Stimulated activated CD4-positive, alpha-beta T cell treated with anti-CD3 and anti-CD28 coated beads, Interleukin-12 subunit alpha, Interleukin-12 subunit beta, amount 100 ng/mL, for 24 hours (primary cell): ENCODE measurements at places on chromosomes 3 and 15.

DNA sequence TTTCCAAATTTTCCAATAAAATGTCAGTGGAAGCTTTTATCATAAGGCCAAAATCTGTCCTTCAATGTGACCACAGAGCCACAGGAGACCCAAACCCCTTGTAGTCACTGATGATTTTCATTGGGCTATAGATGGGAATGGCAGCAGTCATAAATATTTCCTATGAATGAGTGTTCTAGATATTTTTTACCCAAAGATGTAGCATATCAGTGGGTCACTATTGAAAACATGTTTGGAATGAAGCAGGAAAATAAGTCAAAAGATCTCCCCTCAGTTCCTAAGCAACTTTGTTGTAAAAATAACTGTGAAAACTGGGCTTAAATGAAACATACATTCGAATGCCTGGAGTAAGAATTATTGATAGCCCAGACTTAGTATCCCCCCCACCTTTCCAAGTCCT, 49.0 kb downstream of the NKIRAS1 start:
- no peak for DNase-seq

DNA sequence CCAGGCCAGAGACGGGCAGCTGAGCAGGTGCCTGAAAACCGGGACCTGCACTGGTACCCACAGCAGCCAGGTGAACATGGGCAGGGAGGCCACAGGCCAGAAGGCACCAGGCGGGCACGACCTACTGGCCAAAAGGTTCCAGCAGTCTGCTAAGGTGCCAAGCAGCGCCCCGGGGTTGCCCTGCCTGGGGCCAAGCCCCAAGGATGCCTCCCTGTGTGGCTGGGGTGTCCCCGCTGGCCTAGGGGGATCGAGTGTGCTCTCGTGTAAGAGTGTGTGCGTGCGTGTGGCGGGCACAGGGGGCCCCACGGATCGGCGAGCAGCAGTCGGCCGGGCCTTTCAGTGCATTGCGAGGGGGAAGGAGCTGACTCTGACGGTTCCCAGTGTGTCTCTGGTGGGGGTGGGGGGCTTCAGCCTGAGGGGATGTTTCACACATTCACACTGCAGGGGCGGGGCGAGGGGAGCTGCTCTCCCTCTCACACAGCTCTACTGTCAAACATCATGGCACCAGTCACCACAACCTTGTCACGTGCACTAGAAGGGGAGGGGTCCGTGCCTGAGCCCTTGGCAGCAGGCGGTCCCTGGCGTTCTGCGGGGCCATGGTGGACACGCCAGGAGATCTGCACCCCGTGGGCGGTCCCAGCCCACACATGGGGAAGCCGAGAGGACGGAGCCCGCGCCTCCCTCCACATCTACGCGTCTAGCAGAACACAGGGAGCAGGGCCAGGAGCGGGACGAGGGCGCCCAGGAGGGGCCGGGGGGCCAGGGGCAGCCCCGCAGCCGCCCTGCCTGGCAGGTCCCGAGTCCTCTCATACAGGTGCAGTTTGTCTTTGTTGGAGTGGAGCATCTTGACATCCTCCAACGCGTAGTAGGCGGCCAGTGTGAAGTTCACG, 44.5 kb downstream of the RGMA start:
- DNase-seq = no peak

DNA sequence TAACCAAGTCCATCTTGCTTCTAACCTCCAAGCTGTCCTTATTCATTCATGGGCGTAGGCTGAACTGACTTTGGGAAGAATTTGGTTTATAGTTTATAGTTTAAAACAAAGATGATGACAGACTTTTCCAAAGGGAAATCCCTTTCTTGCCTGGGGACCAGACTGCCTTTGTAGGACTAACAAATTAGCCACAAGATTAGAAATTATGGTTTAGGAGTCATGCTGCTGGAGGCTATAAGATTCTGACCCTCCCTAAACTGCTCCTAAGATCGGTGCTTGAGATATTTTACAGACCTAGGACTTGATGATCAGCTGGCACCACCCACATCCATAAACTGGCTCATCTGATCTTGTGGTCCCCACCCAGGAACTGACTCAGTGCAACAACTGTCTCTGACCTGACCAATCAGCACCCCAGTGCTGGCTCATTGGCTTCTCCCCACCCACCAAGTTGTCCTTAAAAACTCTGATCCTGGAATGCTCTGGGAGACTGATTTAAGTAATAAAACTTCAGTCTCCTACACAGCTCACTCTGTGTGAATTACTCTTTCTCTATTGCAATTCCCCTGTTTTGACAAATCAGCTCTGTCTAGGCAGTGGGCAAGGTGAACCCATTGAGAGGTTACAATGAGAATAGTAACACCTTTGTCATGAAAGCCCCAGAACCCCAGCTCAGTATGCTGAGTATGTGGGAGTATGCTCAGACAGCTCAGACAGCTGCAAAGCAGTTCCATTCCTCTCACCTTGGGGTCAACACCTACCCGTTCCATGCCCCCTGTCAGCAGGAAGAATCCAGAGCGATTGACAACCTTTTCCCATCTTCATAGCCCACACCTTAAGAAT, 51.6 kb upstream of the C15orf39 start:
- DNase-seq = no peak

DNA sequence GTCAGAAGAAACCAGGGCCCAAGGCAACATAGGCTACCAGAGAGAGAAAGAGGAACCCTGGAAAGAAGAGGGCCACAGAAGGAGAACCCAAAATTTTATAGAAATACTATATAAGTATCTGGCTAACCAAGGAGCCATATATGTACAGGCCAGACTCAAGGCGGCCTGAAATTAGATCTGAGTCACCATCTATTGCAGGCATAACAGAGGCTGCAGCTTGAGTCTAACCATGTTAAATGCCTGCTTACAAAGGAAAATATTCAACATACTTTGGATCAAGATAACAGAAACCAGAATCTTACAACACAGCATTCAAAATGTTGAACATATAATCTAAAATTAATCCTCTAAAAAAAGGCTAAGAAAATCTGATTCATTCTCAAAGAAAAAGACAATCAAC, 23.1 kb downstream of the IGSF11 start:
- DNase-seq = no peak

GRCh38 chr3:128503164-128503651, 10.2 kb upstream of the GATA2 start:
- DNase-seq = no peak

- no peak for DNase-seq
Measured at GRCh38 chr3:114879059-114880031, 267.7 kb downstream of the ZBTB20 start.

GRCh38 chr15:99538261-99538660, 27.5 kb upstream of the MEF2A start:
- no peak for DNase-seq

DNA sequence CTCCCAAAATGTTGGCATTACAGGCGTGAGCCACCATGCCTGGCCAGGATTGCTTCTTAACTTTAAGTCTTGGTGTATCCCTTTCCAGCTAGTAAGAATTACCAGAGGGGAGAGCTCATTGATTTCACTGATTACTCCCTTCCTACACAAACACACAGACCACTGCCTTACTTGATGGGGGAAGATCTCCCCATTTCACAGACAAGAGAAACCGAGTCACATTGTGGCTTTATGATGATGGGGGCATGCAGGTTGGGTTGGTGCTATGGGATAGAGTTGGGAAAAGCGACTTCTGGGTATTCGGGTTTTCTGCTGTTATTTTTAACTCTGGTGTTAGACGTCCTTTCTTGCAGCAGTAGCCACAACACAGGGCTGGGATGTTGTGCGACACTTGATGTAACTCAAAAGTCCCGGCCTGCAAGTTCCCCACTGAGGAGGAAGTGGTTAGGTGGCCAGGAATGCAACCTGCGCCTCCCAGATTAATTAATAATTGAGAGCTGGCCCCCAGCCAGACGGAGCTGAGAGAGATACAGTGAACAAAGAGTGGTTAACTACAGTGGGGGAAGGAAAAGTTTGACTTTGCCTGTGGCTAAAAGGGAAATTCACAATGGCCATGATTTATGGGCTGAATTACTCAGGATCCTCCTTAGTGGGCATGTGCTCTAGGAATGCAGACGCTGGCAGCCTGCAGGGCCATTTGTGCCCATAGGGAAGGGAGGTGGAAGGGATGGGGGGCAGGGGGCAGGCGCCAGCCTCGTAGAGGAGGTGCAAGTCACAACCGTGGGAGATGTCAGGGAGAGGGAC, 63.6 kb downstream of the SMAD6 start:
- no peak for DNase-seq

- no peak for DNase-seq
Measured at GRCh38 chr15:60095711-60096110, 91.6 kb downstream of the FOXB1 start.

DNA sequence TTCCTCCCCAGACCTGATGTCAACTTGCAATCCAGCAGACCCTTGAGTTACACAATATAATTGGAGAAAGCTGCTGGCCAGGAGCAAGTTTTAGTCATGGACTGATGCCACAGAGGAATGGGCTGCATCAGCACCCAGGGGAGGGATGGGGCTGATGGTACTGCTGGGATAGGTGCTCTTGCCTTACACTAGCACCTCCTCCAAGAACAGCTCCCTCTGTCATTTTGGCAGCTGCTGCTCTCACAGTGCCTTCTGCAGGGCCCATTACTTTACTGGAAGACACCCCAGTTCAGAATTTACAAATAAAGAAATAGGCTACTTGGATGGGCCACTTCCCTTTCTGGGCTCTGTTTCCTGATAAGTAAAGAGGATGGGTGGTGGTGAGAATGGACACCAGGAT, 85.3 kb upstream of the RORA start:
- DNase-seq = no peak

- DNase-seq = no peak
Measured at GRCh38 chr15:20341901-20342600, 199.5 kb downstream of the GOLGA6L6 start.

DNA sequence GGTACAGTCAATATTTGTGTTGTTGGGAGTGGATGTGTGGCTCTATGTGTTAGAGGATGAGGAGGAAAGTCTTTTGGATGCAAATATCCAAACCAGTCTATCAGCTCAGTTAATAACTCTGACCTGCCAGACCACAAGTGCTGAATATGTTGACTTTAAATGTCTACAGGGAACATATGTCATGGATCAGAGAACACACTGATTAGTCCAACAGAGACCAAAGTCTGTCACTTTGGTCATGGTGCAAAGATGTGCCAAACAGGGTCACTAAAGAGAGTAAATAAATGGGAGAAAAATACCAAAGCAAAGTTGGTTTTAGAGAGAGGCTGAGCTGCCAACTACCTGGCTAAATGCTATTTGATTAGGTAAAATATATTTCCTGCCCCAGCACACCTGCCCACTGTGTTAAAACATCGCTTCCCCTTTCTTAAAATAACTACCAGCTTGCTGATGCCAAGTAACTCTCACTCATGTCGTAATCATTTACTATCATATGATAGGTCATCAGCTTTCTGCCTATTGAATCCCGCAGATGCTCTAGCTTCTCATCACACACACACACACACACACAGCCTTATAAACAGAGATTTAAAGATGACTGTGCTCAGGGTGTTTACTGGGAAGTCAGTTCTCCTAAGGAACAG, 173.3 kb downstream of the PDZRN3 start:
- no peak for DNase-seq

DNA sequence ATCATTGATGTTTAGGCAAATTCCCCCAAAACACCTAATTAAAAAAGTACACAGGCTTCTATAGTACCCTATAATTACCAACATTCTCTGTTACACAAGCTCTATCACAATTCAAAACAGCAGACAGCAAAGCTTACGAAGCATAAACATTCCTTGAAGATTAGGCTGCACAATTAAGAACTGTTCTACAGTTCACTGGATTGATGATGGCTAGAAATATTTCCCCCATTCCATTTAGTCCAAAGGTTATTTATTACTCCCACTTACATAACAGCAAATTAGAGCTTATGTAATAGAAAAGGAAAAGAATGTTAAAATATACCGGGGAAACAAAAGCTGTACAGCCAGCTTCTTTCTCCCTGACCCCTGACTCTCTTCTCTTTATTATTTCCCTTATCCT, 49.3 kb downstream of the UACA start:
- DNase-seq = no peak

- DNase-seq = no peak
Measured at GRCh38 chr3:55204417-55204816, 276.6 kb upstream of the LRTM1 start.

GRCh38 chr15:70327328-70327855, 229.7 kb upstream of the TLE3 start:
- DNase-seq = no peak

- DNase-seq = no peak
Measured at GRCh38 chr3:133491481-133492059, 81.9 kb upstream of the CDV3 start.

DNA sequence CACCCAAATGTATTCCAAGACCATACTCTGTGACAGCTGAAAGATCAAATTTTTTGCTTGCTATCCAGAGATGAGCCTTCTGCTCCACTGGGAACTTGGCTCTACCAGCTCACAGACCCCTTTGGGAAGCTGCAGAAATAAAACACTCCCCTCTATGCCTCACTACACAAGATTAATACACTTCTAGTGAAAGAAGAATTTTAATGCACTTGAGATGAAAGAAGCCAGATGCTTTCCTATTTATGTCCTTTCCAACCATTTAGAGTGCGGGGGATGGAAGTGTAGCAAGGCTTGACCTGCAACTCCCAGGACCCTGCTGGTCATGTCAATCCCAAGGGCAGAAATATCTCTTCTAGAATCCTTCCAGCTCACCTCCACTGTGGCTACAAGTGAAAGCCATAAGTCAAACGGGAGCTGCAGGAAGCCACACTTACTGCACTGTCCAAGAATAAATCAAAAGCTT, 34.7 kb downstream of the ANXA2 start:
- no peak for DNase-seq

DNA sequence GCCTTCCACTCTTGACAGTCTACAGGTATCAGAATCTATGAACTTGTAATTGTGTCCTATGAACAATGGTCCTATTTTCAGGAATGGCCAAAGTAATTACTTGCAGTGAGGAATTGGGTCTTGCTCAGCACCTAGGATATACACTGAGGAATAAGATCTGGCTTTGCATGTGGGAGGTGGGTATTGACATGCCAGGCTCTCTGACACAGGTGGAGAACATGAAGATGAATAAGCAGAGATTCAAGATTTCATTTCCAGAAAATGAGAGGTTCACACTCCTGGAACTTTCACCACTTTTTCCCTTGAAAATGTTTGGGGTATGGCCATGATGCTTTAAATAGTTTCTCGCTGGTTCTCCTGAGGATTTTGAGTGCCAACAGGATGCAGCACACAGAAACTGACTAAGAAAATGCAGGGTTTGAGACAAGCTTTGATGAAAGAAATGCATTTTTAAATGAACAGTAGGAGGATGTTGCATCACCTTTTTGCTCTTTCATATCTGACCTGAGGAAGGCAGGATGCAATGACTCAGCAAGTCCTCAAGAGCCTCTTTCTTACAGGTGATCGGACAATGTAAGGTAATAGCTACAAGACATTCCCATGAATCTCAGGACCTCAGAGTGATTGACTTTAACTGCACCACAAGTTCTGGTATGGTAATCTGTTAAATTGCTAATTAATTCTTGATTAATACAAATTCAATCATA, 3.7 kb downstream of the HRG start:
- no peak for DNase-seq

GRCh38 chr3:130831719-130832400, 62.0 kb upstream of the ATP2C1 start:
- no peak for DNase-seq

DNA sequence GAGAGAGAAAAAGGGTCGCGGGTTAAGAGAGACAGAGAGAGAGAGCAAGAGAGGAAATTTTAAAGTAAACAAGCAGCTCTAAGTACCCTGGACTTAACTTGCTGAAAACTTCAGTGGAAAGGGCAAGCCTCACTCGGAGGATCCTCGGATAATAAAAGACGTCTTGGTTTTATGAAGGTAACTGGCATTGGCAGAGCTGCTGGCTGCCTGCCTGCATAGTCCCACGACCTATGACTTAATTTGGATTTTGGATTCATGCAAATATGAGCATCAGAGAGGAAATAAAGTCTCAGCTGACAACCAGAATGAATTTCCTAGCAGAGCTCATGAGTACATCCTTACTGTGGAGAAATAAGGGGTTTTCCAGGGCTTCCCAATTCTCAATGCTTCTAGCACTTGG, 95.1 kb upstream of the PDZRN3 start:
- DNase-seq = no peak
